PC-3 (cell line): ENCODE measurements at places on chromosomes 7 and 10. TPM values are rescaled to one million over a fixed set of nuclear protein-coding genes. Genes with fewer than 3 reads are reported as not detected.

Gene NCF1
- not detected in 2 replicates for total RNA-seq

Gene DIP2C
- 3.1 and 3.7 TPM in 2 replicates for total RNA-seq

Gene UNC5B
- 0.26 and 0.46 TPM in 2 replicates for total RNA-seq

Gene SH2D4B
- not detected in 2 replicates for total RNA-seq

Gene FAM25G
- total RNA-seq = not detected in 2 replicates

Gene CUZD1
- 0.36 and 0.40 TPM in 2 replicates for total RNA-seq

Gene VAX1
- total RNA-seq = 0.12 and 0.98 TPM in 2 replicates

Gene SPDYE2B
- not detected in 2 replicates for total RNA-seq

Gene CDC14C
- total RNA-seq = not detected in 2 replicates

Gene PLPP4
- total RNA-seq = 5.0 and 10.7 TPM in 2 replicates

Gene DNMBP
- total RNA-seq = 6.2 and 8.1 TPM in 2 replicates

Gene LRGUK
- 1.0 TPM in 2 replicates for total RNA-seq

Gene AKR1D1
- total RNA-seq = not detected in 2 replicates

Gene LRIT1
- total RNA-seq = not detected in 2 replicates
